CD4-positive, CD25-positive, alpha-beta regulatory T cell (primary cell): ENCODE measurements at places on chromosomes 1 and 21. TPM values are rescaled to one million over a fixed set of nuclear protein-coding genes. Genes with fewer than 3 reads are reported as not detected.

DNA sequence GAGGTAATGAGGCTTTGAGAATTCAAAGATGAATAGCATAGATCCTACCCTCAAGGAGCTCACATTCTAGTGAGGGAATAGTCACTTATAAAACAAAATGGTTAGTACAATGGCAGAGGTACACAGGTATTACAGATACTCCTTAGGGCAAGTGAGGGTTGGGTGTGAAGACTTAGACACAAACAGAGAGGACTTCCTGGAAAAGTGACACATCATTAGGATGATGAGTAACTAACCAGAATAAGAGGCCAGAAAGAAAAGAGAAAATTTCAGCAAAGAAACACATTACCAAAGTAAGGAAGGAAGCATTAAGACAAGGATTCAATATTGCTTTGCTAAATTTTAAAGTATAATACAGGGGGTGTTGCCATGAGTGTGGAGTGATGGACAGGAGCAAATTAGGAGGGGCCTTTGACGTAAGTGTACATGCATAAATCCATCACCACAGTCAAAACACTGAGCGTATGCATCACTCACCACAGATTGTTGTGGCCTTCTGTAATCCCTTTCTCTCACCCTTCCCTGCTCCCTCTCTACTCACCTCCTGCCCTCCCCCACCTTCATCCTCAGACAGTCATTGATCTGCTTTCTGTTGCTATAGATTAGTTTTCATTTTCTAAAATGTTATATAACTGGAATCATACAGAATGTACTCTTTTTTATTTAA is 7.9 kb downstream of the CD53 start:
- peaks cover 1% of the 10 kb centered on the region for H3K36me3 ChIP-seq
- peak; percentile 43 for DNase-seq
- peak overlapping the region; percentile 96 for H3K27ac ChIP-seq
- H3K4me1 ChIP-seq = peaks cover 95% of the 10 kb centered on the region

RAD54L gene
- 0.67 TPM for total RNA-seq

PEAR1 gene
- total RNA-seq = 1.3 TPM

DNA sequence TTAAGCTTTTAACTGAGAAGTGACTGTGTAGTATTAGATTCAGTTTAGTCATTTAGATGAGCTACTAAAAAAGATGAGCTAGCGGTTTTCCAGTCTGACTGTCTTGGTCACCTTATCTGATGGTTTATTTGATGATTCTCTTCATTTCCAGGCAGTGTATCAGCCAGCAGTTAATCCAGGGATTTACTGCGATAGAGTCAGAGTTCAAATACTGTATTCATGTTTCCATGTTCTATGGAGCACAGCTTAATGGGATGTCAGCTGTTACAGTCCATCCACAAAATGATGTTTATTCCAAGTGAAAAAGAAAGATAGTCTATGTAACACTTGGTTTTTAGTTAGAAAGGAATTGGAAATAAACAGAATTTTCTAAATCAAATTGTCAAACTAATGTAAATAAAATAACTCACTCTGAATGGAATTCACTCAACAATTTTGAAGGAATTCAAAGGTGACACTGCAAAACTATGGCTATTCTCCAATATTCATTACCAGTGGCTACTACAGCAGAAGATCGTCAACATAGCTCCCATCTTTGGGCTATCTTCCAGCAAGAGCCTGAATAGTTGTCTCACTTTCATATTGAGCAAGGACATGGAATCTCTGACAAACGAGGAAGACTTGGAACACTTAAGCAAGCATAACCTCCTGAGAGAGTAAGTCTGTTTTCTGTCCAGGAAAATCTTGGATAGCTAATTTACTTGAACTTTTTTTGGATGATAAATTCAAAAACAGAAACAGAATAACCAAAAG is 54.6 kb upstream of the DPT start:
- H3K27me3 ChIP-seq = peaks cover 5% of the 10 kb centered on the region
- H3K4me1 ChIP-seq = no peaks in the 10 kb centered on the region
- H3K36me3 ChIP-seq = no peaks in the 10 kb centered on the region
- no peak overlapping the region for H3K4me3 ChIP-seq
- H3K27ac ChIP-seq = no peak overlapping the region

NBPF20 gene
- total RNA-seq = 9.0 TPM

DNA sequence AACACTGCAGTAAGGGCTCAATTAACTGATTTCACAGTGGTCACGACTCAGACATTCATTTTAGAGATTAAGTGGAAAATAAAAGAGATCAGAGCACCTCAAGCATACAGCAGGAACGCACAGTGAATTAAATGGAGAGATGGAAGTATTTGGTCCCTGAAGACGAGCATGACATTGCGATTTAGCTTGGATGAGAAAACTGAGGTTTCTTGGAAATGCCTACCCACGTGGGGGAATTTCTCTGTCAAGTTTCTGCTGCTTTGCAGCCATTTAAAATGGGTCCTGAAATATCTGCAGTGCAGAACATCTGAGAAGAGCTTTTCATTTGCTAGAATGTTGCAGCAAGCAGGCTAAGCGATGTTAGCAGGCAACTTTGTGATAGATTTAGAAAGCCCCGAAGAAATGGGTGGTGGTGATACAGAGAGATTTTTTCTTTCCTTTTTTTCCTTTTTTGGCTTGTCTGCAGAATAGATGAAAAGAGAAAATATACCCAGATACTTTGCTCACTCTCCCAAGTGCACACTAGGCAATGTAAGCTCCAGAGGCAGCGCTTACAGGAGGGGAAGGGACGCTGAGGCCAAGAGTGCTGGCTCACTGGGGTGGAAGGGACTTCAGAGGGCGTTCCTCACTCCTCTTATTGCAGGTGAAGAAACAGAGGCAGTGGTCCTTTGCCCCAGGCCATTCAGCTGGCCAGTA is 258.0 kb downstream of the KCNJ6 start:
- H3K4me3 ChIP-seq = no peak overlapping the region
- H3K4me1 ChIP-seq = no peaks in the 10 kb centered on the region
- H3K27ac ChIP-seq = no peak overlapping the region
- H3K36me3 ChIP-seq = no peaks in the 10 kb centered on the region
- no peak for DNase-seq

C8B gene
- 0.20 TPM for total RNA-seq

- no peaks in the 10 kb centered on the region for H3K27me3 ChIP-seq
- no peak overlapping the region for H3K4me3 ChIP-seq
- H3K36me3 ChIP-seq = no peaks in the 10 kb centered on the region
- no peak overlapping the region for H3K27ac ChIP-seq
- no peak for DNase-seq
Observed at GRCh38 chr1:40896482-40896881, 34.3 kb upstream of the CITED4 start.

GRCh38 chr1:82317671-82318070 is 516.9 kb downstream of the ADGRL2 start:
- H3K27ac ChIP-seq = no peak overlapping the region
- no peaks in the 10 kb centered on the region for H3K4me1 ChIP-seq
- no peaks in the 10 kb centered on the region for H3K27me3 ChIP-seq

GRCh38 chr1:11384170-11384554 is 94.8 kb upstream of the DISP3 start:
- H3K27ac ChIP-seq = no peak overlapping the region
- no peaks in the 10 kb centered on the region for H3K27me3 ChIP-seq

- H3K27me3 ChIP-seq = no peaks in the 10 kb centered on the region
- no peaks in the 10 kb centered on the region for H3K4me1 ChIP-seq
- H3K27ac ChIP-seq = no peak overlapping the region
- H3K36me3 ChIP-seq = no peaks in the 10 kb centered on the region
- no peak overlapping the region for H3K4me3 ChIP-seq
Observed at GRCh38 chr1:215210167-215210566, 127.6 kb downstream of the KCNK2 start.

- H3K27ac ChIP-seq = peak overlapping the region; percentile 71
- no peaks in the 10 kb centered on the region for H3K36me3 ChIP-seq
- H3K27me3 ChIP-seq = no peaks in the 10 kb centered on the region
Observed at GRCh38 chr1:41672641-41673361, 188.3 kb upstream of the EDN2 start.

GRCh38 chr1:30805304-30806003 is 47.9 kb upstream of the LAPTM5 start:
- no peak overlapping the region for H3K4me3 ChIP-seq
- H3K4me1 ChIP-seq = no peaks in the 10 kb centered on the region
- H3K27me3 ChIP-seq = peaks cover 11% of the 10 kb centered on the region
- no peaks in the 10 kb centered on the region for H3K36me3 ChIP-seq
- DNase-seq = no peak

DNA sequence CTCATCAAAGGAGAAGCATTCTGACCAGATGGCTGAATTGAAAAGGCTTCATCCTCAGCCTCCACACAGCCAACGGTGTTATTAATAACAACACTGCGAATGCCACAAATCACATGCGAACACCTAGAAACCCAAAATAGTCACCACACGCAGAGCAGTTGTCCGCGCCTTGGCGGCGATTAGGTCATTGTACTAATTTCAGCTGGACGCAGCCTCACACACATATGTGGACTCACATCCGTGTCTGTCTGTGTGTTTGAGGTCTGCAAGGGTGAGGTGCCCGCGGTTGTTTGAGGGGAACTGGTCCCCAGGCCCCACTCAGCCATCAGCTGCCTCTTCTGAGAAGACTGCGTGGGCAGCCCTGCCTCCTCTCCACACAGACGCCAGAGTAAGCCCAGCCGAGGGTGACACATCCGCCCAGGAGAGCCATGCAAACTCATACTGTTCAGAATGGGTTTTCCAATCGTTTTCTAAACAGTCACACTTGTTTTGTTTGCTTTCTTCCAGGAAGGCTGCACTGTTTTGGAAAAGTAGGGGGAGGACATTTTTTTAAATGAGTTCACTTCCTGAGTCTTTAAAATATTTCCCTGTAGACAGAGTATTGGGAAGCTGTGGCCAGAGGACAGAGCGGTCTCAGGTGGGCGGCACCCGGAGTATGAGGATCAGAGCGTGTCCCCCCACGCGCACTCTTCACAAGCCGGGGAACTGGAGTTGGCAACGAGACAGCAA is 53.4 kb downstream of the TOMM20 start:
- no peaks in the 10 kb centered on the region for H3K36me3 ChIP-seq
- peak overlapping the region; percentile 58 for H3K4me3 ChIP-seq
- H3K27ac ChIP-seq = no peak overlapping the region
- no peaks in the 10 kb centered on the region for H3K27me3 ChIP-seq

CA14 gene
- total RNA-seq = not detected

DNA sequence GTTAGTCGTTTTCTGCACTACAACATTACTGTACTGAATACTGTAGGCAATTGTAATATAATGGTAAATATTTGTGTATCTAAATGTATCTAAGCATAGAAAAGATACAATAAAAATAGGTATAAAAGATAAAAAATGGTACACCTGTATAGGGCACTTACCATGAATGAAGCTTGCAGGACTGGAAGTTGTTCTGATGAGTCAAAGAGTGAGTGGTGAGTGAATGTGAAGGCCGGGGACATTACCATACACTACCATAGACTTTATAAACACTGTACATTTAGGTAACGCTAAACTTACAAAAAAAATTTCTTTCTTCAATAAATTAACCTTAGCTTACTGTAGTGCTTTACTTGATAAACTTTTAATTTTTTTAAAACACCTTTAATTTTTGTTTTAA is 13.5 kb downstream of the OSBPL9 start:
- no peak overlapping the region for H3K27ac ChIP-seq
- H3K27me3 ChIP-seq = no peaks in the 10 kb centered on the region
- H3K4me3 ChIP-seq = no peak overlapping the region

DNA sequence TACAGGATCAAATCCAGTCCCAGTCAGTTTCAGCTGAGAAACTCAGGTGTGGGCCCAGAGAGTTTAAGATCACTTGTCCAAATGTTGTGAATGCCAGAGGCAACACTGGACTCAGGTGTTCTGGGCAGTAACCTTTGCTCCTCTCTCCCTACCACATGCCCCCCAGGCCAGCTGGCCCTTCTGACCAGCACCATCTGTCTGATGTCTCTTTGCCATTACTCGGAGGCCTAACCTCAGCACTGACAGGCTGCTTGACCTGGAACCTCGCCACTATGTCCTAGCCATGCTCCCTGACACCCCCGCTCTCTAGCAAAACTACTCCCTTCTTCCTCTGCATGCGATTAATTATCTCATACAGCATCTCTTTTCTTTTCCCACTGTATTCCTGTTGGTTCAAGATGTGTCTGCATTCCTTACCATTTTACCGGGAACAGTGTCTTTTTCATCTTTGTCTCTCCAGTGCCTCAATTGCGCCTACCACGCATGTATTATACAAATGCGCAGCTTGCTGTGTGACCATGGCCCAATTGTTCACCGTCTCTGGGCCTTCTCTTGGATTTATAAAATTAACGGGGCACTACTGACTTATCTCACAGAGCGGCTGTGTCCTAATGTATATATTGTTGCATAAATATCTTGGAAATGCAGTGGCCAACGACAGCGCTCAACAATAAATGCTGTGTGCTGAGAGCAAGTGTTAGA is 159.5 kb upstream of the IRF2BP2 start:
- peaks cover 38% of the 10 kb centered on the region for H3K4me1 ChIP-seq
- no peaks in the 10 kb centered on the region for H3K36me3 ChIP-seq
- H3K27ac ChIP-seq = no peak overlapping the region
- no peak overlapping the region for H3K4me3 ChIP-seq
- no peaks in the 10 kb centered on the region for H3K27me3 ChIP-seq

DNA sequence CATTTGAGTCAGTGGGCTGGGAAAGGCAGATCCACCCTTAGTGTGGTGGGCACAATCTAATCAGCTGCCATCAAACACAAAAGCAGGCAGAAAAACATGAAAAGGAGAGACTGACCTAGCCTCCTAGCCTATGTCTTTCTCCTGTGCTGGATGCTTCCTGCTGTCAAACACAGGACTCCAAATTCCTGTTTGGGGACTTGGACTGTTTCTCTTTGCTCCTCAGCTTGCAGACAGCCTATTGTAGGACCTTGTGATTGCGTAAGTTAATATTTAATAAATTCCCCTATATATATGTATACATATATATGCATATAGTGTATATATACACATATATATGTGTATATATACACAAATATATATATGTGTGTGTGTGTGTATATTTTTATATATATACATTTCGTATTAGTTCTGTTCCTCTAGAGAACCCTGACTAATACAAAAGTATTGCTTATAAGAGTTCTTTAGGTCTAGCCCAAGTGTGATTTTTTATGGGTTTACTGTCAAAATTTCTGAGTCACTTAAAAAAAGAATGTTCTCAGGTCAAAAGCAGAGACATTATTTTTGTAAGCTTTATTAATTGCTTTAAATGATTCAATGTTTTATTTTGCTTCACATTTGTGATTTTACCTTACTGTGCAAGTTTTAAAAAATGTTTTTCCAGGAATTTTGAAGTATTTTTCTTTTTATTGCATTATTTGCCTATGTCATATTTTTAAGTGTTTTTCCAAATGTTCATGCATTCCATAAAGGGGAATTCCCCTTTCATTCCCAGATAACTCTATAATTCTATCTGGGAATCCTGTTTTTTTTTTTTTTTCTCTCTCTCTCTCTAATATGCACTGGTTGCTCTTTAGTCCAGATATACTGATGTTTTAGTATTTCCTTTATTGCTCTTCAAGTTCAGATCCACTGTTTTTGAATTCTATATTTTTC is 92.1 kb upstream of the ADAMTS5 start:
- DNase-seq = no peak
- H3K36me3 ChIP-seq = no peaks in the 10 kb centered on the region
- H3K4me1 ChIP-seq = no peaks in the 10 kb centered on the region
- no peak overlapping the region for H3K4me3 ChIP-seq
- no peak overlapping the region for H3K27ac ChIP-seq
